ENCODE measurements at places on chromosomes 7 and 10.

DNA sequence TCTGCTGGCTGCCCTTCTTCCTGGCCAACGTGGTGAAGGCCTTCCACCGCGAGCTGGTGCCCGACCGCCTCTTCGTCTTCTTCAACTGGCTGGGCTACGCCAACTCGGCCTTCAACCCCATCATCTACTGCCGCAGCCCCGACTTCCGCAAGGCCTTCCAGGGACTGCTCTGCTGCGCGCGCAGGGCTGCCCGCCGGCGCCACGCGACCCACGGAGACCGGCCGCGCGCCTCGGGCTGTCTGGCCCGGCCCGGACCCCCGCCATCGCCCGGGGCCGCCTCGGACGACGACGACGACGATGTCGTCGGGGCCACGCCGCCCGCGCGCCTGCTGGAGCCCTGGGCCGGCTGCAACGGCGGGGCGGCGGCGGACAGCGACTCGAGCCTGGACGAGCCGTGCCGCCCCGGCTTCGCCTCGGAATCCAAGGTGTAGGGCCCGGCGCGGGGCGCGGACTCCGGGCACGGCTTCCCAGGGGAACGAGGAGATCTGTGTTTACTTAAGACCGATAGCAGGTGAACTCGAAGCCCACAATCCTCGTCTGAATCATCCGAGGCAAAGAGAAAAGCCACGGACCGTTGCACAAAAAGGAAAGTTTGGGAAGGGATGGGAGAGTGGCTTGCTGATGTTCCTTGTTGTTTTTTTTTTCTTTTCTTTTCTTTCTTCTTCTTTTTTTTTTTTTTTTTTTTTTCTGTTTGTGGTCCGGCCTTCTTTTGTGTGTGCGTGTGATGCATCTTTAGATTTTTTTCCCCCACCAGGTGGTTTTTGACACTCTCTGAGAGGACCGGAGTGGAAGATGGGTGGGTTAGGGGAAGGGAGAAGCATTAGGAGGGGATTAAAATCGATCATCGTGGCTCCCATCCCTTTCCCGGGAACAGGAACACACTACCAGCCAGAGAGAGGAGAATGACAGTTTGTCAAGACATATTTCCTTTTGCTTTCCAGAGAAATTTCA, 1.7 kb downstream of the ADRB1 start:
- DNase-seq: peak; percentile 54

DNA sequence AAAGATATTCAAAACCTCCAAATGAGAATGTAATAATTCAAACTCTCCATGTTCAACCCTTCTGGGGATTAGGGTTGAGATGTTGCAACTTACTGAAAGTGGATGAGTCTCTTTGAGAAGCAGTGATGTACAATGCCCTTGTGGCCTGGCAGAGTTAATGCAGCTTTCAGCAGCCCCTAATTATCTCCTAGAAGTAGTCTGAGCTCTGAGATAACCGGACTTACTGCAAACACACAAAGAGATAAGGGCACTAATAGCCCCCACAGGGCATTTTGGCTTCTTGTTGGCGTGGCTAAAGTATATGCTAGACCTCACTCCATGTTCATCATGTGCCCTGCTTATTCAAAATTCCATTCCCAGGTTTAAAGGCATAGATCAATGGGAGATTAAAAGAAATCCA, 404.7 kb downstream of the NEBL start:
- no peak for DNase-seq

DNA sequence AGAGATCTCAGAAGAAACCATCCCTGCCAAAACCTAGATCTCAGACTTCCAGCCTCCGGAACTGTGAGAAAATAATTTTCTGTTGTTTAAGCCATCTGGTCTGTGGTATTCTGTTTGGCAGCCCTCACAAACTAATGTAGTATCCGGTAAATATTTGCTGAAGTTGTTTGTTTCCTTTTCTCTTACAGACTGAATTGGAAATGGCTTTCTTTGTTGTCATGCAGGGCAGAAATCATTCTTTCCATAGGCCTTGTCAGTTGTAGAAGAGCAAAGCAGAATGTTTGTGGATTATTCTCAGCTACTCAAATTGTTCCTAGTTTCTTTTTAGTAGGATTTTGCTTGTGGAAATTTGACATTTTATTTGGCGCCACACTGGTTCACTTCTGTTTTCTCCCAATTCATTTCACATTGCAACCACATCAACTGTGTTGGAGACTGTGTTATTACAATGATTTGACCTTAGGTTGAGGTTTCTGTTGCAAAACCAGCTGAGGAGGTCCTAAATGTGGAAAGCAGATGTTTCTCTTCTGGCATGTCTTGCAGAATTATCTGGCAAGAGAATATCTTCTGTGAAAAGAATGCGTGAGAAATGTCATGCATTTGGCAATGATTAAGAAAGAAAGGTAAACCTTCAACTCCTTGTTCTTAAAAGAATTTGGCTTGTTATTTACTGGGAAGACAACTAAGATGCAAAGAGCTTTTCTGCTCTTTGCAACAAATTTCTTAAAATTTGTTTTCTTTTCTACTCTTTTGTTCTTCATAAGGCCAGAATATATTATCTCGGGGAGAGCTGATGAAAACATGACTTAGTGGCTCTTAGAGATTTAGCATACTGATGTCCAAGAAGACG, 25.8 kb downstream of the ACTA2 start:
- DNase-seq: no peak

DNA sequence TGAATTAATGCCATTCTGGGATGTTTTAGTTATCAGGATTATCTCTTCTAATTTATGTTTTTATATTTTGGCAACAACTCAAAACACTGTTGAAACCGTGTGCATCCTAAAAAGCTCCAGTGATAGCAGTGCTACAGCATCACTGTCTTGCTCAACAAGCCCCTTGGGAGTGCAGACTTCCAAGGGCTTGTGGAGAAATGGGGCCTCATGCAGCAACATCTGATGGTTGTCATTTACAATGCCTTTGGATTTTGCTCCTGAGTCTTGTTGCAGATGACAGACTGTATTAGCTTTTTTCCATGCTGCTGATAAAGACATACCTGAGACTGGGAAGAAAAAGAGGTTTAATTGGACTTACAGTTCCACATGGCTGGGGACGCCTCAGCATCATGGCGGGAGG, 515.4 kb downstream of the NEBL start:
- no peak for DNase-seq
